ENCODE measurements at places on chromosomes 4 and X.

DNA sequence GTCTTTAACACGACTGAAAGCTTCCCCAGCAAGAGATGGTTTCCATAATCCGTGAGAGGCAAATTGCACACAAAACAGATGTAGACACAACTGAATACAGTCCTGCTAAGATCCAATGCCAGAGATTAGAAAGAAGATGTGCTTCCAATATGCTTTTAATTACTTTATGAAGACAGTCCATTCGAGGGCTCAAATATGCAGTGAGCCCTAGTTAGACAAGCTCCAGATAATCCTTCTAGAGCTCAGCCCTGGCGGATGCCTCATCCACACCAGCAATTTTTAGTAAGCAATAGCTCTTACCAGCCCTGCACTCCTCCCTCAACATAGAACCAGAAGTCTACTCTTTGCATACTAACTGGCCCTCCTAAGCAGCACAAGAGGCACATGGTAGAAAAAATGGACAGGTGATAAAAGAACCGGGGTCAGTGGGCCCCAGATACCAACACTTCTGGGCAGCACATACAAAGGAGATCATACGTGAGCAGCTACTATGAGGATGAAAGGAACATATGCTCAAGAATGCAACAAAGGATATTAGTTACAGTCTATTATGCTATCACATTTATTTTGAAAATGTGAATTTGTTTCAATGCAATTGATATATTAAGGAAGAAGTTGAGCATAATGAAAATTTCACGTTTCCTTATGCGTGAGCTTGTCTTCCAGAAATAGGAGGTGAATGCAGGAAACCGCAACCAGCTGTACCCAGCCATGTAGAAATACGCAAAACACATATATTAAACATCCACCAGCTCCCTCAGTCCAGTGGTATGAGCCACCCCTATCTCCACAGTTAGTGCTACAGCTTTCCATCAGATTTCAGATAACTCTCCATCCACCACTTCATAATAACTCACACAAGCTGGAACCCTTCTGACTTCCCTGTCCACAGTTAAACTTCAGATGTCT, 34.3 kb downstream of the GPC4 start:
- DNase-seq, result no peak

- no peak for DNase-seq
Observed at GRCh38 chrX:84737471-84737871, 235.2 kb upstream of the HDX start.

DNA sequence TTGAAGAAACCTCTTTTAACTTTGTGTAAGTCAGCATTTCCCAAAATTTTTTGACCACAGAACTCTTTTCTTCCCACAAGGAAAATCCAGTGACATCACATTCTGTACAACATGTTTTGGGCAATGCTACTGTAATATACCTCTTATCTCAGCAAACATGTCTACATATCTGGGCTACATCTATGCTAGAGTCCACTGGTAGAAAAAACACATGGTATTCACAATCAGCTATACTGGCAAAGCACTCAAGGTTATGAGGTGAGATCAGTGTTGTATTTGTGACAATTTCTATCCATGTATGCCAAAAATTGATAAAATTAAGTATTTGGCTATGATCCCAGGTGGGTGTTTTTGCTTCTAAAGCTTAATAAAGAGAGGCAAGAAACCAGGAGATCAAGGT, 98.0 kb downstream of the ATP11C start:
- DNase-seq, result no peak

GRCh38 chr4:109334129-109335105, 32.0 kb upstream of the COL25A1 start:
- no peak for DNase-seq

DNA sequence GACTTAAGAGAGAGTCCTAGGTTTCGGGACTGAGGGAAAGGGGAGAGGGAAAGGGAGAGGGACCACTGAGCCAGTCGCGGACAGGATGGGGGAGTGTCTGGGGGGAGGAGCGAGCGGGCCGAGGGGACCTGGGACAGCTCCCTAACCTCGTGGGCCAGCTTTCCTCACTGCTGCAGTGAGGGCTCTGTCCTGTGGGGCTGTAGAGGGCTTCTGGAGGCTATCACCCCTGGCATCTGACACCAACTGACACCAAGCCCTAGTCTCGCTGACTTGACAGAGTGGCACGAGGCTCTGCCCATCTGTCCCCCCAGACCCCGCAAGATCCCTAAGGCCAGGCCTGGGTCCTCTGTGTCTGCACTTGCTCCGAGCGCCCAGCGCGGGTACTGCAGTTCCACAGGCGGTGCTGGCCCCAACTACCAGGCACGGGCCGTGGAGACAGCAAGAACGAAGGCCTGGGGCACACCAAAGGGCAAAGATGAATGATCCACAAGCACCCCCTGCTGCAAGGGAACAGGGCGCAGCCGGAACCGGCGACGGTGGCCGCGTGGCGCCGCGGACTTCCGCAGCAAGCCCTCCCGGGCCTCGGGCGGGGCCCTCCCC, 465 bp downstream of the HAUS7 start:
- DNase-seq, result no peak

DNA sequence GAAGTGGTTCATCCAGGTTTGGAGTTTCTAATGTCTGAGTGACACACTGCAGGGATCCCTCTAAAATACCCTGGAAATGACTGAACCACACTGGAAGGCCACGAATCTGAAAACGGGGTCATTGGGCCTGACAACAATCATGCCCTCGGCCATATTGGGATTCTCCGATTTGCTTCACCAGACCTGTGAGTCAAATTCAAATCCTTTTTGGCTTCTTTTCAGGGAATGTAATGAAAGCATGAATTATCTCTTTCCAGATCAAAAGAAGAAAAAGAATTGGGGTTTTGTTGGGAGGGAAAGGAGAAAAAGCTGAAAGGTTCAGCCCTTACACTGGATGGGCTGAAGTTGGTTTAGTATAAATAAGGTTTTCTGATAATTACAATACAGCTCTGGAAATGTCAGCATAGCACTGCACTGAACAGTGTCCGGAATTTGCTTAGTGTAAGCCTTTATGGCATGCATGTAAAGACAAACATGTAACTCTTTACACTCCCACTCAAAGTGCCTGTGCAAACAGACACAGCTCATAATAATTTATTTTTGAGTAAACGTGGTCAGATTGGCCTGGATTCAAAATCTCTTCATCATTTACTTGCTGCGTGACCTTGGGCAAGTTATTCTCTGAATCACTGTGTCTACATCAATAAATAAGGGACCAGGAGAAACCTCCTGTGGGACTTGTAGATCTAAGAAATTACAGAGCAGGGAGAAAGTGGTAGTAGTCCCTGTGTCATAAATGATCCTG, 21.4 kb downstream of the CT47C1 start:
- DNase-seq, result no peak

DNA sequence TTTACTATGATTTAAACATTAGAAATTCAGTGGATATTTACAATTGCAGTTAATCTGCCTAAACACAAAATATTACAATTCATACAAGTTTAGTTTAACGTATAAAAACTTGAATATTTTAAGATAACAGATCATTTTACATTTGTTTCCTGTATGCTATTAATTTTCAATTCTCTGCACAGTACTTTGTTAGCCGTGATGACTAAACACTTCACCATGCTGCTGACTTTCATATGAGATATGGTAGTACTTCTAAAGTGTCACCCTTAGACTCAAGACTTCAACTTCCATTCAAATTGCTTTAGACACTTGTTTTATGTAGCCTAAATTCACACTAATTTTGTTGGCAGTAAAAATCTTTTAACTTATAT, 1646.4 kb upstream of the ADGRL3 start:
- no peak for DNase-seq

DNA sequence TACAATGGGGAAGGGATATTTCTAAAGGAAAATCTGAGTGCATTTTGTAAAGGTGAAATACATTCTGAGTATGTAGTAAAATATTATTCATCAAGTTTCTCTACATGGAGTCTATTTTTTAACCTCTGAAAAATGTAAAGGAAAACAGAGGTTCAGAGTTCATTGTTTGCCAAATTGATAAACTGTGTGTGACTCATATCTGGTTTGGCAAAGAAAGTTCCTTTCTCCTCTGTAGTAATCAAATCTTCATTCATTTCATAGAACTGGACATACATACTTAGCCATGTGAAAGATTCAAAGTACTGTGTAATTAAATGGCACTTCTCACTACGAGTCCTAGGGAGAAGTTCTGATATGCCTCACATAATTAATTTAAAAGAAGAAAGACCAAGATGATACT, 61.6 kb downstream of the HPGD start:
- no peak for DNase-seq

DNA sequence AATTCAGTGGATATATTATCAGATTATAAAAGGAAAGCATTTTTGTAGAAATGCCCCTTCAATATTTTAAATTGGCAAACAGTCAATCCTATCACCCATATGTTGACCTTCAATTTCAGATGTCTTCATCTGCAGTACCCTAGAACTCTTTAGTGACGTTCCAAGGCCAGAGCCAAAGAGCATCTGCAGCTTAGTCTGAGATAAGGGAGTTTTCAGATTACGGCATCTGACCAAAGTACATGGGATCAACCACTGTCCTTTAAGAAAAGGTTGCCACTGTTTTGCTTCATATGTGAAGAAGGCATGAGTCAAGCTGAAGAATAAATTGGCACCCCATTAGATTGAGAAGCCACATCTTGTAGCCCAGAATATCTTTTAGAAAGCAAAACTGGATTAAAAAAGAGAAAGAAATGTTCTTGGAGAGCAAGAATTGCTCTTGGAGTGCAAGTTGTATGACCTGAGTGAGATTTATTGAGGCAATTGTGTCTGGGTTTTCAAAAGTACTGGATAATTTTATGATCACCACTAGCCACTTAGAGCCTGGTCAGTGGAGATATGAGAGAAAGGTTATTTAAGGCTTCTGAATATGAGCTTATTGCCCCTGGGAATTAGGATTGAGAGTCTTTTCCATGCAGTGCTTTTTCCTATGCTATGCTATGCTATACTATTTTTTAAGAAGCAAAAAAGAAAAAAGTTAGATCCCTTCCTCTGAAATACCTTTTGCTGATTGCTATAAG, 251.9 kb upstream of the NR3C2 start:
- no peak for DNase-seq

GRCh38 chrX:38192007-38192810, 28.5 kb downstream of the SRPX start:
- no peak for DNase-seq

DNA sequence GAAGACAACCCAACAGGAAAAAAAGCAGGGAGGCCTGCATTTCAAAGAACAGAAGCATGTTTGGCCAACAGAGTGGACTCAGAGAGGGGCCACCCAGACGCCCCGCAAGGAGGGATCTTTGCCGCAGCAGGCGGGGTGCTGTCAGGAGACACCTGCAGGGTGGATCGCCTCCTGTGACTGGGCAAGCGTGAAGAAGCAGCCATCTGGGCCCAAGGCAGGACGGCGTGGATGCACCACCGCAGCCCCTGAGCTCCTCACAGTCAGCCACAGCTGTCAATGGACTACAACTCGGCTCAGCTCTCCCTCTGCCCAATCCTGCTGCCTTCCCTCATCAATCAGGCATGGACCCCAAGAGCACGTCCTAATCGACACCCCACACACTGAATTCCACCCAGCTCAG, 32.0 kb upstream of the MAN2B2 start:
- no peak for DNase-seq

DNA sequence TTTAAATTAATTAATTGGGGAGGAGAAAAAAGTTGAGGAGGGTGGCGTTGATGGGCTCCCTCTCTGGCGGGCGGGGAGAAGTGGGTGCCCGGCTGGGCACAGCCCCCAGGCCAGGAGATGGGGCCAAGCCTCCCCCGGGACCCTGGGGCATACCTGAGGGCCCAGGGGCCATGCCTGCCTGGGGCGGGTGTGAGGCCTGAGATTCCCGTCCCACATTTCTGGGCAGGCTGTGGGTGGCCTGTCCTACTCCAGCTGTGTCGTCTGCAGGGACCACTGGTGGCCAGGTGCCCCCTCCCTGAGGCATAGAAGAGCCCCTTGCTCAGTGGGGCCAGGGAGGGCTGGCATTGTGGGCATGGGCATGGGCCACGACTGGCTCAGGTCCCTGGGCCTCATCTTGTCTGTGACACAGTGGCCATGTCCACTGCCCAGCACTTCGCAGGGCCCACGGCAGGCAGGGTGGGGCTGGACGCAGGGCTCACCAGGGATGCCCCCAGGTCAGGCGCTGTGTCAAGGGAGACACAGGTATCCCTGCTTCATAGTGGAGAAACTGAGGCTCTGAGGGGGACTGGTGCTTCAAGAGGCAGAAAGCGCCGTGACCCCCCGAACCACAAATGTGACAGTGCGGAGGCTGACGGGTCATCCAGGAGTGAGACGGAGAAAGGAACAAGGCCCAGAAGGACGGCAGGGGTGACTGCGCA, 60.1 kb downstream of the FAM53A start:
- DNase-seq, result no peak

DNA sequence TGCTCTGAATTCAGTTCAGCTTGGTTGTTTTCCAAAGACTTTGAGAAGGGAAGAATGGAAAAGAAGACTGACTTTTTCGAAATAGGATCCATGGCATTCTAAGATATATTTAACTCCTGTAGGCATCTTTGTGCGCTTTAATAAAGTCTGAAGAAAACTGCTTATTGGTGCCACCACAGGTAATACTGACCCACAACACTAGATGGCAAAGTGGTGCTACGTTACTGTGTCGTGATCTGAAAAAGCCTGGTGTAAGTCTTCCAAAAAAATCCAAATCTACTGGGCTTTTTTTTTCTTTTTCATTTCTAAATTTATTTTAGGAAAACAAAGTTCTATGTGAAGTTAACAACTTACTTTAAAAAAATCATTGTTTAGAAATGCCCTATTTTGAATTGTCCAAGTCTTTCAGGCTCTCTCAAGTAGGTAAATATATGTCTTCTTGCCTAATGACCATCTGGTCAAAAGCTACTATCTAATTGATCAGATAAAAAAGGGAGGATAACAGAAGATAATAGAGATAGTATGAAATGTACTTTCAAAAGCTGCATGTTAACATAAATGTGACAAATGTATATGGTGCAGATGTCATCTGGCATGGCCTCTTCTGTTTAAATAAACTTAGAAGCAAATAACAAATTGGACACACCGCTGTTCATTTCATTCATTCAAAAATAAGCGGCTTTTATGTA, 47.0 kb upstream of the MID1IP1 start:
- peak; percentile 17 for DNase-seq

DNA sequence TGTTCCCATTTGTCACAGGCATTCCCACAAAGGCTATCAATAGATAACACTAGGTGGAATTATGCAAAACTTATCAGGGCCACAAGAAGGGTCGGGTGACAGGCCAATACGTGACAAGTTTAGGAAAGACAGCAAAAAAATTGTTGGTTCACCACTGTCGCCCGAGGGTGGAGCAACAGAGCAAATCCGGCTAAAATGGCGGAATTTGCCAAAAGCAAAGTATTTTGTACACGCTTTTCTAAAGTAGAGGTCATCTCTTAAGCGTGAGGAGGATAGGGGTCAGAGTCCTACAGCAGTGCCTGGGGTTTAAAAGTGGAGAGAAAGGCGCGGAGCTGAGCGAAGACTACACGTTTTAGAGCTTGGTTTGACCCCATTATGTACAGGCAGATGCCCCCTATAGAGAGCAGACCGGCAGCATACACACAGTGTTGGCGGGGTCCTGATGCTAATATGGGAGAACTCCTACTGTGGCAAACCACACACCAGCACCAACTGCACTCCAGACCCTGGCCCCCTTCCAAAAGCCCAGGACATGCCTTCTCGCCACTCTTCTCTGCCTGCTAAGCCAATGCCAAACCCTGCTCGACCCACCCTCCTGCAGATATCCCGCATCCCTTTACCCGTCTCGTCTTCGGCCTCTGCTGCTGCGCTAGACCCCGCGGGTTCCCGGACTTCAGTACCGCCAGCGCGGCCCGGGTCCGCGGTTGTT, 733 bp downstream of the CCNA2 start:
- no peak for DNase-seq

GRCh38 chr4:10034136-10034535, 12.8 kb upstream of the SLC2A9 start:
- DNase-seq, result no peak

- no peak for DNase-seq
Observed at GRCh38 chrX:147183161-147183560, 368.6 kb upstream of the CXorf51A start.
